Uterus (tissue), 4 donors: ENCODE measurements at places on chromosomes 6 and 20.

DNA sequence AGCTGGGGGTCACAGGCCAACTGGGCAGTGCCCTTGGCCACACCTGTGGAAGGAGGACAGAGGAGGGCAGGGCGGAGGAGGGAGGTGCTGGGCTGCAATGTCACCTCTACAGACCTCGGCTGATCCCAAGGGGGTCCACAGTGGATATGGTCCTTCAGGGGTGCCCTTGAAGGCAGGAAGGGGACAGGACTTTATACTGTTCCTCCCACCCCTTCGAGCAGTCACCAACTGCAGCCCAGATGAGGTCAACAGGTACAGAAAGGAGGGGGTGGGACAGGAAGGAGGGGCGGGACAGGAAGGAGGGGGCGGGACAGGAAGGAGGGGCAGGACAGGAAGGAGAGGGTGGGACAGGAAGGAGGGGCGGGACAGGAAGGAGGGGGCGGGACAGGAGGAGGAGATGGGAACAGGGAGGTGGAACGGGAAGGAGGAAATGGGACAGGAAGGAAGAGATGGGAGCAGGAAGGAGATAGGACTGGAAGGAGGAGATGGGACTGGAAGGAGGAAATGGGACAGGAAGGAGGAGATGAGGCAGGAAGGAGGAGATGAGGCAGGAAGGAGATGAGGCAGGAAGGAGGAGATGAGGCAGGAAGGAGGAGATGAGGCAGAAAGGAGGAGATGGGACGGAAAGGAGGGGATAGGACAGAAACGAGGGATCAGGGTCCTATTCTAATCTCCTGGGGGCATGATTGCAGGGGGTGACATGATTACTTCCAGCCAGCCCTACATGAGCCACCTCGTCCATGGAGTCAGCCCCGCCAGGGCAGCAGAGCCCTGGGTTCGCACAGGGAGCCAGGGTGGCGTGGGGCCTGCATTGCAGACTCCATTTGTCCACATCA is 19.4 kb upstream of the MRGBP start:
- DNase-seq = no peak

DNA sequence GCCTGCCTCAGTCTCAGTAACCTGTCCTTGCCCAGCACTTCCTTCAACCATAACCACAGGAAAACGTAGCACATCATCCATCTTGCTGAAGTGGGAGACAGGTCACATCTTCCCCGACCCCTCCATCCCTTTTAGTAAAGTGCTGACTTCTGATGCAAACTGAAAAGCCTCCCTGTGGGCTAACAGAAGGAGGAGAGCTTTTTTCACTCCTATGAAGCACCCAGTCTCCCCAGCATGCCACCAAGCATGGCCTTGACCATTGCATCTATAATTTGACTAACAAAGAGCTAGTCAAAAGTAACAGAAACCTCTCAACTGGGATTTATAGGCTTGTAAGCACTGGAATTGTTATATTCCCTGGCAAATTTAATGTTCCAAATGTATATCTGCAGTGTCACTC is 288.9 kb upstream of the IRAK1BP1 start:
- DNase-seq = no peak

DNA sequence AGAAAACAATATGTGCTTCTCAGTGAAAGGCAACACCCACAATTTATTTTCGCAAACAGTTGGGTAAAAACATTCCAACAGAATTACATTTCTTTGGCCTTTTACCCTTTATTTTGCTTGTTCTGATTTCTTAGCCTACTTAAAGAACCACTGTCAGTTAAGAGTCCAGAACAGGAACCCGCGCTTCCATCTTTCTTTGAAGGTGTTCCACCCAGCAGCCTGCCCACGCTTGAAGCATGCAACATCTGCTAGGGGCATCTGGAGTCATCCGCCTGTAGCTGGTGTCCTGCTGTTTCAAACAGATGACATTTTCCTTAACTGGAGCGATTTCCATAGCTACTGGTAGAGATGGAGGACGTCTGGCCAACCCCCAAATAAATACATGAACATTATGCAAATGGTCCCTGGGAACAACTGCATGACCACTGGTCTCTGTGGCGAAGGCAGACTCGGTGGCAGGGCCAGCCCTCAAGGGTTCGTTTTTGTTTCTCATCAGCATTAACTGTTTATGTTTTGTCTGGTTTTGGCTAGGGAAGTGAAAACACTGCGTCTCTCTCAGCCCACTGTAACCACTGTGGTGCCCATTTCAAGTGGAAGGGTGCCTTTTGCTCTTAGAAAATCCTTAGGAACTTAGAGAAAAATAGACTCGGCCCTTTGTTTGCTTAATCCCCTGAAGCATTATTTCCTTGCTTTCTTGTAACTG is 51.6 kb downstream of the LAMA4 start:
- no peak for DNase-seq

GRCh38 chr20:25672659-25673235 is 23.9 kb downstream of the ZNF337 start:
- DNase-seq = no peak

GRCh38 chr20:6590891-6591637 is 176.4 kb upstream of the BMP2 start:
- no peak for DNase-seq

DNA sequence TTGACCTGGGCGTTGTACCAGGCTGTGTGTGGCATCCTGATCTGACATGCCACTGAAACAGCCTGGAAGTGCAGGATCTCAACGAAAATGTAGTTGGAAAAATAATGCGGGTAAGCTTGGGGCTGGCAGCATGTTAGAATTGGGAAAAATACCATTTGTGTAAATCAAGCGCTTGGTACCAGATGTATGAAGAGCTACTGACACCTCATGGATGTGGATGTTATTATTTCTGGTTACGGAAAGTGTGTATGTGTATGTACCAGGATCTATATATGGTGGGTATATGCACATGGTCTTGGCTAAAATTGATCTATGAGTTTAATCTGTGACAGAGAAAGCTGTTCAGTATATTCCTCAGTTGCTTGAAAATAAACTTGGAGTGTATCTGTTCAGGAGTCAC is 22.7 kb downstream of the HIVEP1 start:
- no peak for DNase-seq

DNA sequence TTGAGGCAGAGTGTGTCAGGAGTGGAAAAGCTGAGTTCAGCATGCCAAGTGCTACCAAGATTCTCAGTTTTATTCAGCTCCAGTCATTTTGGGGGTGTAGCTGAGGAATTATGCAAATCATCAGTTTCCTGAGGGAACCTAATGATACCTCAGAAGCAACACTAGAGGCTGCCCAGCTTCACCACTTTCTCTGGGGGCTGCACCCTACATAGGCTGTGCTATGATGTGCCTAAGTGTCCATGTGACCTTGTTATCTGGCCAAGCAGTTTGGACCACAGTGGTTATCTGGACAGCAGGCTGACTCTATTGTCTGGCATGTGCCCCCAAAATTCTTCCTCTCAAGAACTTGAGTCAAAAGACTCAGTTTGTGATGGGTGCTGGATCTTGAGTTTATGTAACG is 374.6 kb upstream of the SYNCRIP start:
- no peak for DNase-seq

DNA sequence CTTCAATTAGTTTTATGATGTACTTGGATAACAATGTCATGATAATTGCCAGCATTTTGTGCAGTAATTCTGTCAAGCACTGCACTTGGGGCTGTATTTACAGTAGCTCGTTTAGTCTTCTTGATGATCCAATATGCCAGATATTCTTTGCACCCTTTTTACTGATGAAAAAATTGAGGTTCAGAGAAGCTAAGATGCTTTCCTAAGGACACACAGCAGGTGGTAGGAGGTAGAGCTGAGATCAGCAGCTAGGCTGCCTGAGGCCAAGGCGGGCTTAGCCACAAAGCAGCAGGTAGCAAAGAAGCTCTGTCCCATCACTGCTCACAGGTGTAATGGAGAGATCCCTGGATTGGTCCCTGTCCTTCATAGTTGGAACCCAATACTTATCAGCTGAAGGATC is 33.3 kb downstream of the SUMO4 start:
- DNase-seq = no peak

- DNase-seq = no peak
Measured at GRCh38 chr6:116060572-116061283, at the start of gene FRK. TSS of gene FRK (minus strand) at chr6:116060891. CDS start at chr6:116060311, 580 bp downstream.

DNA sequence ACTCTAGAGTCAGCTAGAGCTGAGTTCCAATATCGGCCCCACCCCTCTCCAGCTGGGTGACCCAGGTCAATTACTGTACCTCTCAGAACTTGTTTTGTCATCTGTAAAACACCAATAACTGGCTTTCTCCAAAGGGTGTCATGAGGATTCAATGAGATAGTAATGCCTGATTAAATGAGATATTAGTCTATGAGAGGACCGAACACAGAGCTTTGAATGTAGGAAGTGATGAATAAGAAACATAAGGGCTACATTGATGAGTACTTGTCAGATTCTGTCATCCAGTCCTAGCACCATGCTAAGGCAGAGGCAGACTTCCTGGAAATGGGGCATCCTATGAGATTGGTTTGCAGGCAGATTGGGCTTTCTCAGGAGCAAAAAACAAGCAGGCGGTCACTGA is 20.2 kb downstream of the BPI start:
- no peak for DNase-seq

GRCh38 chr6:136918706-136919105 is 3.4 kb upstream of the SLC35D3 start:
- no peak for DNase-seq

- DNase-seq = no peak
Measured at GRCh38 chr6:3409699-3410384, 47.0 kb downstream of the SLC22A23 start.

DNA sequence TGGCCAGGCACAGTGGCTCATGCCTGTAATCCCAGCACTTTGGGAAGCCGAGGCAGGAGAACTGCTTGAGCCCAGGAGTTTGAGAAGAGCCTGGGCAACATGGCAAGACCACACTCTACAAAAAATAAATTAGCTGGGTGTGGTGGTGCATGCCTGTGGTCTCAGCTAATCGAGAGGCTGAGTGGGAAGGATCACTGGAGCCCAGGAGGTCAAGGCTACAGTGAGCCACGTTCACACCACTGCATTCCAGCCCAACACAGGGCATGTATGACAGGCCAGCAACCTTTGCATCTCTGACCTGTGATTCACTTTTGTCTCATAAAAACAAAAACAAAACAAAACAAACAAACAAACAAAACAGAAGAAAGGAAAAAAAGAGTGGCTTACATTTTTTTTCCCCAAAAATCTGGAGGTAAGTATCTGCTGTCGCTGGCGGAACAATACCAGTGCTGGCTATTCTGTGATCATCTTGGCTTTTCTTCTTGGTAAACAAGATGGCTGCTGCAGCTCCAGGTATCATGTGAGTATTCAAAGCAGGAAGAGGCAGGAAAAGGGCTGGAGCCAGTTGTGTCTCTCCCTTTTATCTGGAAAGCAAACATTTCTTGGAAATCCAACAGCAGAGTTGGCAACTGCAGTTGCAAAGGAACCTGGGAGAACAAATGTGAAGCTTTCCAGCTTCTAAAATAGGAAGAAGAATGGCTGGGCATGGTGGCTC is 40.4 kb upstream of the ZMYND8 start:
- no peak for DNase-seq

- no peak for DNase-seq
Measured at GRCh38 chr6:144104898-144105487, 9.6 kb upstream of the SF3B5 start.

- no peak for DNase-seq
Measured at GRCh38 chr20:11799281-11799684, 118.4 kb upstream of the BTBD3 start.

GRCh38 chr6:75794351-75794846 is 45.4 kb downstream of the MYO6 start:
- DNase-seq = no peak

DNA sequence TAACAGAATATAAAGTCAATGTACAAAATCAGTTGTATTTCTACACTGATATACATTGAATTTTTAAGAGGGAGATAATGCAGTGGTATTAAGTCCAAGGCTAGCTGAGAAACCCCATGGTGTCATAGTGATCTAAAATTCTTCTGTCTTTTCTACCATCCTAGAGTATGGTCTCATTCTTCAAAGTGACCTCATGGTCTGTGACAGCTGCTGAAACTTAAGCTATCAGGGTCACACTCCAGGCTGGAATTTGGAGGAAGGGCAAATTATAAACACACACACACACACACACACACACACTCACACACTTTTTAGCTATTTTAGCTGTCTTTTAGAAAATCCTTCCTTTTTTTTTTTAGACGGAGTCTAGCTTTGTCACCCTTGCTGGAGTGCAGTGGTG is 47.3 kb upstream of the DYNLRB1 start:
- DNase-seq = no peak

DNA sequence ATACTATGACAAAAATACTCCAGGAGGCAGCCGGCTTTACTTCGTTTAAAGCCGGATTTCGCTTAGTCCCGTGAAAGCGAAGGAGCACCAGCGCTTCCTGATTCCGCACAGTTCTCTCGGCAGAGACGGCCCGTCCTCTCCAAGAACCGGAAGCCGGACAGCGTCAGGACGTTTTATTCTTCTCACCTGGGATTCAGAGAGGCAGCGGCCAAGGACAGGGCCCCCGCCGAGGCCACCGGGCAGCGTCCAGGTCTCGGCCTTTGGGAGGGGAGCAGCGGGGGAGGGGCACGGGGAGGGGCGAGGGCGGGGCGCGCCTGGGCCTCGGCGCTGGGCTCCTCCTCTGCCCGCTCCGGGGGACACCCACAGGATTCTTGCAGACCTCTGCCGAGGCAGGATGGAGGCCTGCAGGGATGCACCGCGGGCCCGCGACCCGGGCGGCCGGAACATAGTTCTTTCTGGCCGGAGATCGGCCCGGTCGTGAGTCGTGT is 2.8 kb upstream of the DIDO1 start:
- peak; percentile 53 for DNase-seq

GRCh38 chr20:41309817-41310216 is 7.7 kb downstream of the ZHX3 start:
- DNase-seq = no peak

DNA sequence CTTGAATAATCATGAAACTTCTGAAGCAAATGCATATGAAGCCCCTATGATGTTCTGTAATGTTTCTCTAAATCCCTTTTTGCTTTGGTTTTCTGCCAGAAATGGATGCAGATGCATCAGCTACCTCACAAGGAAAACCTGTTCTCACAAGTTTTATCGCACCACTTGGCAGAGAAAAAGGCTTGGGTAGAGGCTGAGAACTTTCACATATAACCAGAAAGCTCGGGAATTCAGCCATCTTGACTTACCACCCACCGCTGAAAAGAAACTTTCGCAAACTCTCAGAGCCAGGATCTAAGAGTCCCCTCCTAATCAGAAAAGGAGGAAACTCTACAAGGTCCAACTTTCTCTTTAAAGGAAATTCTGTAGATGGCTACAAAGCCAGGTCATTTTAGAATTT is 36.2 kb upstream of the ADTRP start:
- no peak for DNase-seq

DNA sequence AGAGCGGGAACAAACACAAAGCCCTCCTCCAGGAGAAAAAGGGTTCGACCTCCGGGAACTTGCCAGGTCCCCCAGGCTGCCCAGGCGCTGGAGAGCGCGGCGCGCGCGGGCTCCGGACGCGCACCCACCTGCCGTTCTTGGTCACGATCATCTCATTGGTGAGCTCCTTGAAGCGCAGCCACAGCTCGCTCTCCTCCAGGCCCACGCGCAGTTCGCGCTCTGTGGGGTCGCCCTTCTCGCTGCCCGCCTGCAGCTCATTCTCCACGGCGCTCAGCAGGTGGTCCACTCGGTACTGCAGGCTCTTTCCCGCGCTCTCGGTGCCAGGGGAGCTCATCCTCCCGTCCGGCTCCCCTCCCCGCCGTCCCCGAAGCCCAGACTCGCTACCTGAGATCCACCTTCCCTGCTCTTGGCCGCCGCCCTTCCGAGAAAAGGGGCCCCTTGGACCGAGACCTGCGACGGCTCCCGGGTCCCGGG is 356 bp downstream of the TBXT start:
- DNase-seq = no peak

GRCh38 chr6:143536461-143536865 is 24.9 kb upstream of the FUCA2 start:
- no peak for DNase-seq
